ENCODE measurements at places on chromosomes 5 and 9.

DNA sequence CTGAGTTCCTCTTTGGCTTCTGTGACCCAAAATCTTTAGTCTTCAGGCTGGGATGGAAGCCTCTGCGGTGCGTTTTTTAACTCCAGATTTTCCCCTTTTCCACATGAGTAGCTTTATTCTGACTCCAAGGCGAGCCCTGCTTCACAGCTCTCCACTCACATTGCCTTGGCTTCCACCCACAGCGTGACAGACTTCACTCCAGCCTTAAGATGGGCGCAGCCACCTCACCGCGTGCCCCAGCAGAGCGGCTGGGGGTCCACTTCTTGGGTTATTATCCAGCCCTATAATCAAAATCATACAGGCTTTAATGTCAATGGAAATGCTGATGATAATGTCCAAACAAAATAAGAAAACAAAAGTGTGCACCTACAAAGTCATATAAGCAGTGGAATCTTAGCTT is 1.2 kb downstream of the EXOC3 start:
- no peak for DNase-seq

DNA sequence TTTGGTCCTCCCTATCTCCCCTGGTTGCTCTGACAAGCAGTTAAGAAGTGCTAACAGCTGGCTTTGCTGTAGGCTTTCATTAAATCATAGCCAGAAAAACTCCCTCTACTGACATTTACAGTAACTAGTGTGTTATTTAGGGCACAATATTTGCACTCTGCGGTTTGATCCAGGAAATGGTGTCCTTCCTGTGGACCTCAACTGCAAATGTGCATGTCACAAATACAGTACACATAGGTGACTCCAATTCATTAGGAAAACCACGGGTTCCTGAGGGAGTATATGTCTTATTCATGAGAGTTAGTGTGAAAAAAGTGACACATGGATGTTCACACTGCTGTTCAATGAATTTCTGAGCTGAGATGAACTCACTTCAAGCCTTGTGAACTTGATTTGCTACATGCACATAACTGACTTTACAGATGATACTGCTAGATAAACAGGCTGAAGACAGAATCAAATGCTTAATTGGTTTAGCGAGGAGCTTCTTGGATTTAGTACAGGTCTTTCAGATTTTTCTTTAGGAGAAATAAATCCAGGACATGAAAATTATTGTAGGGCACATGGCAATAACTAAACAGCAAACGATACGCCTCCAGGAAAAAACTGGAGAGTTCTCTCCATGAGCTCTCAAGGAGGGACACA is 281.5 kb downstream of the EFNA5 start:
- peak; percentile 65 for DNase-seq

DNA sequence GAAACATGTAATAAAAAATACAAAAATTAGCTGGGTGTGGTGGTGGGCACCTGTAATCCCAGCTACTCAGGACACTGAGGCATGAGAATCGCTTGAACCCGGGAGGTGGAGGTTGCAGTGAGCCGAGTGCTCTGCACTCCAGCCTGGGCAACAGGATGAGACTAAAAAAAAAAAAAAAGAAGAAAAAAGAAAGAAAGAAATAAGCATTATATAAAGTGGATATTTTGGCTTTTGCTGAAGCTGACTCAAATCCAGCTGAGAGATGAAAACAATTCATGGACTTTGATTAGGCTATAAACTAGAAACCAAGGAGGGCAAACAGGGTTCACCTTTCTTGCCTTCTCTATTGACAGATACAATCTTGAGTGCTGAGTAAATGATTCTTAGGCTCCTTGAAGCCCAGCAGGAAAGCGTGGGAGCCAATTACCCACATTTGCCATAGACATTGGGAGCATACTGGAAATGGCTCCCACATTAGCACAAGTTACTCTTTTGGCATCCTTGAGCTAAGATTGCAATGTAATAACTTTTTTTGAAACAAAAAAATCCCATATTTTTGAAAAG is 2.4 kb upstream of the BTF3 start:
- DNase-seq = no peak

GRCh38 chr9:102769307-102769706 is 225.8 kb upstream of the CYLC2 start:
- no peak for DNase-seq

DNA sequence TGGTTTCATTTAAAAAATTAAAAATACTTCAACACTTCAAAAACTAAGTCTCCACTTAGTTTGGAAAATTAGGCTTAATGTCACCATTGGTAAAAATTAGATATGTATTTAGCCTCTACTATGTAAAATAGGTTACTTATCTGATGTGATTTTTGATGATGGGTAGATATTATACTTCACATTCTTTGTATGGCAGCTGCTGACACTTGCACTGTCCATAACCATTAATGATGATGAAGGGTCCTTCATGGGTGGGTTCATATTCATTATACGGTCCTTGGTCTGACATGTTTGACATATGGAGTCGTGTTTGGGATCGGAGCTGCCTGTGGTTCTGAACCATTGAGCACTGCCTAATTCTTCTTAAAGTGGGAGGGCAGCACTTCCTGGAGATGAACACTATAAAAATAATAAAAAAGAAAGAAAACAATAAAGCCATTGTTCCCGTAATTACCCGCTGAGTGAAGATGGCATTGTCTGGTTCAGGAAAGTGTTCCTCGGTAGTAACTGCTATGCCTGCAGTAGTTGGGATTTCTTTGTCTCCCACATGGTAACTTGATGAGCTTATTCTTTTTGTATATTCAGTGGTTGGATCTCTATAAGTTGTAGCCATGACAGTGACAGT is 2.2 kb downstream of the LRRTM2 start:
- DNase-seq = no peak

GRCh38 chr9:21357479-21358460 is 7.1 kb upstream of the IFNA6 start:
- peak; percentile 49 for DNase-seq

DNA sequence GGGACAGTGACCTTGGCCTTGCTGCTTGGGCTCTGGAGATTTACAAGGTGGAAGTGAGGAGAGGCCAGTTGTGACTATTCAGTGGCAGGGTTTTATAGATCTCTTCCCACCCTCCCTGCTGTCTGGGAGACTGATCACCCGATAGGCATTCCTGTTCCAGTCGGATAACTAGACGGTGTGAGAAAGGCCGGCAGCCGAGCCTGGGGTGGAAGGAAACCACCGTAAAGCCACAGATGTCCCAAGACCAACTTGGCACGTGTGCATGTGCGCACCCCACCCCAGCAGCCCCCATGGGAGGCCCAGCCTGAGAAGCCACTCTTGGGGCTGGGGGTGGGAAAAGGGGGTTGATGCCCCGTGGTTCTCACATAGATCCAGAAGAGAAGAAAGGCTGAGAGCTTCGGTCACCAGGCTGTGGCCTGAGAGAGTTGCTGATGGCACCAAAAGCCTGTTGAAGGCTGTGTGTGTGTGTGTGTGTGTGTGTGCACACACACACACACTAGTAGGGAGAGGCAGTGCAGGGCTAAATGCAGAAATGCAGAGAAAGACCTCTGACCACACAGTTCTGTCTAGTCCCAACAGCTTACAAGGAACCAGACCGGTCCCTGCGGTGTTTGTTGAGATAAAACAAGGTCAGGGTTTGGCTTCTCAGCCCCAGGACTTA is 225.8 kb downstream of the FANCC start:
- no peak for DNase-seq

- no peak for DNase-seq
Observed at GRCh38 chr9:122444041-122444733, 33.5 kb downstream of the OR1J1 start.

DNA sequence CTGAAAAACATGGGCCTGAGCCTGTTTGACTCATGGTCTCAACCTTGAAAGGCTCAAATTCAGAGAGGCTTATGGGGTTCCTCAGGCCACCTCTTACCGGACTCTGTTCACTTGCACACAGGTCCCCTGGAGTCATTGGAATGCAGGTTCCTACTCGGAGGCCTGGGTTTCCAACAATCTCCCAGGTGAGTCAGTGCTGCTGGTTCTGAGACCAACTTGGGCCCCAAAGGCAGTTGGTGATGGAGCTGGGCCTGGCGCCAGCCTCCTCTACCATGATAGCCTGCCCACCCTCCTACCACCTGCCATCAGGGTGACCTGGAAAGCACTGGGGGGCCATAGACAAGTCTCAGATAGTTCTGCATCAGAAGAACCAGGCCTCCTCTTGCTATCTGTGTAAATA is 188.4 kb downstream of the RGS3 start:
- no peak for DNase-seq

- DNase-seq = no peak
Observed at GRCh38 chr5:35694481-35694880, 76.8 kb downstream of the SPEF2 start.

- no peak for DNase-seq
Observed at GRCh38 chr5:77558266-77558665, 66.2 kb upstream of the WDR41 start.

GRCh38 chr5:38414348-38414747 is 142.1 kb downstream of the LIFR start:
- DNase-seq = no peak

- no peak for DNase-seq
Observed at GRCh38 chr5:95151694-95152093, 133.2 kb downstream of the MCTP1 start.

DNA sequence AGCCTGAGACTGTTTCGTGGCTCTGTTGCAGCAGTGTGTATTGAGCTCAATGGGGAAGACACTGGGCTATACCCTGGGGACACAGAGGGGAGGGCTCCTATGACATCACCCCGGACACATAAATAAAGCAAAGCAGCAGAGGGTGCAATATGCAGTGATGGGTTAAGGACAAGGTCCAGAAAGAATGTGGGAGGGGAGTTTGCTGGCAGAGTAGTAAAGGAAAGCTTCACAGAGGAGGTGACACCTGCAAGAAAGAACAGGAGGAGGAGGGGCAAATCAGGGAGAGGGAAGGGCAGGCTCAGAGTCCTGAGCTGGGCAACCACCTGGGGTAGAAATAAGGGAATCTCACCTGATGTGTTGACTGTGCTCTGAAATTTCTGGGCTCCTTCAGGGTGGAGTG is 35.3 kb upstream of the CDKN2AIPNL start:
- DNase-seq = no peak

Measured in GM12864 (cell line).